ENCODE measurements at places on chromosomes 13 and 19.

GRCh38 chr19:29665826-29666577, 741 bp downstream of the PLEKHF1 start:
- DNase-seq: peak; percentile 38

DNA sequence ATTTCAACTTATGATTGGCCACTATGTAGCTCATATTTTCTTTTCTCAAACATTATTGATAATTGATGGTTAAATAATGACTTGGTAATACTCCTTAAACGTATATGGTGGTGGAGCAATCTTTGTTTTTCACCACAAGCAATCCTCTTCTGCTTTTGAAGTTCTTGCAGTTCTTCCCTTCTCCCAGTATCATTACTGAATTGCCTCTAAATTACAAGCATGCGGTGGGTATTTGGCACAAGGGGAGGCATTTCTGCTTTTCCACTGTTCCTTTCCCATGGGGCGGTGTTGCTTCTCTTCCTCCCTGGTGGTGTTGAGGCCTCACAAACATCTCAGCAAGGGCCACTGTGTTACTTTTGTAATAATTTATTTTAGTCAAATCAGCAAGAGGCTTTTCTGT, 234.4 kb upstream of the RXFP2 start:
- no peak for DNase-seq

DNA sequence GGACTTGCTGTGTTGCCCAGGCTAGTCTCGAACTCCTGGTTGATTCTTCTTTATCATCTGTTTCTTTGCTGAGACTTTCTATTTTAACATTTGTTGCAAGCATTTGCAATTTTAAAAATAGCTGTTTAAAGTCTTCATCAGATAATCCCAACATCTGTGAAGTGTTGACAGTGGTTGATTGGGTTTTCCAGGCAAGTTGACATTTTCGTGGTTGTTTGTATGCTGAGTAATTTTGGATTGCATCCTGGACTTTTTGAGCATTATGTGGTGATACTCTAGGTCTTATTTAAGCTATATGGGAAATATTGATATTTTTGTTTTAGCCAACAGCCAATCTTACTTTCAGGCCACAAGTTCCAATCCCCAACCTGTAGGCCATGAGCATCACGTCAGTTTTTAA, 25.1 kb downstream of the AP1M1 start:
- no peak for DNase-seq

GRCh38 chr13:25630329-25630900, 258.6 kb downstream of the ATP8A2 start:
- no peak for DNase-seq

DNA sequence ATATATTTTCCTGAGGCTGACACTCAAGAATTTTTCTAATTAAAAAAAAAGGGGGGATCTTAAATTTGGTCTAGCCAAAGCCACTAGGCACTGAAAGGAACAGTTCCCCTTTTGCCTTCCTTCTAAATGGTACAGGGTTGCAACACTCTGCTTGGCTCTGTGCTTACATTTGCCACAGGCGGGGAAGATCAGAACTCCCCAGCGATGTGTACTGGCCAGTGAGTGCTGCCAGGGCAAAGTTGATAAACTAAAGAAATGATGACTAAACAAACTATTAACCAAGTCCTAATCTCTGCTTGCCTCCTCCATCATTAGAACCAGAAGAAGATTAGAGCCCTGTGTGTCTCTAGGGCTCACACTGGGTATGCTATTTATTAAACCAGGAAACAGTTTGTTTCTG, 75.3 kb upstream of the SCEL start:
- DNase-seq: no peak

DNA sequence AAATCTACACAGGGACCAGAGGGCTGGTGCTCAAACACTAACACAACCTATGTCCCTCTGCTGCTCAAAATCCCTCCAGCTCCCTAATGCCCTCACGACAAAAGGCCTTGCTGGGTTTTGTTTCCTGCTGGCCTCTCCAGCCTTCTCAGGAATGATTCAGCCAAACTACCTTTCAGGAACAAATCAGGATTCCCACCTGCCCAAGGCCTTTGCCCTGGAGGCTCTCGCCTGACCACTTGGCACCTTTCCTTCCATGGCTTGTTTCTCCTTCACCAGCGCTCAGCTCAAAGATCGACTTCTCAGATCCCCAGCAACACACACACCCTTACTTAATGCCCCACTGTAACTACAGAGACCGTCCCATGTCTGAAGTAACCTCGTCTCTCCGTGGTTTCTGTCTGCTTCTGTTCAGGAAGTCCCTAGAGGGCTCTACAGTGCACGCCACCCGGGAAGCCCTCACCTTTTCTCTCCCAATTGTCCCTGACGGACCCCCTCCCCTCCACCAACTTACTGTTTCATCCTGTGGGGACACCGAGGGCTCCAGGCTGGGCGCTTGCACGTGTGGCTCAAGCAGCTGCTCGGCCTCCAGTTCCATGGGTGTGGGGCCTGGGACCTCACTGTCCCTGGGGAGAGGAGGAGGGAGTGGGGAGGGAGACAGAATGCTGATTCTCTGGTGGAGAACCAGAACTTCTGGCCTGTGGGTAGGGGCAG, 3.2 kb upstream of the SIX5 start:
- no peak for DNase-seq

GRCh38 chr13:41919031-41919740, 41.7 kb downstream of the VWA8 start:
- DNase-seq: no peak

DNA sequence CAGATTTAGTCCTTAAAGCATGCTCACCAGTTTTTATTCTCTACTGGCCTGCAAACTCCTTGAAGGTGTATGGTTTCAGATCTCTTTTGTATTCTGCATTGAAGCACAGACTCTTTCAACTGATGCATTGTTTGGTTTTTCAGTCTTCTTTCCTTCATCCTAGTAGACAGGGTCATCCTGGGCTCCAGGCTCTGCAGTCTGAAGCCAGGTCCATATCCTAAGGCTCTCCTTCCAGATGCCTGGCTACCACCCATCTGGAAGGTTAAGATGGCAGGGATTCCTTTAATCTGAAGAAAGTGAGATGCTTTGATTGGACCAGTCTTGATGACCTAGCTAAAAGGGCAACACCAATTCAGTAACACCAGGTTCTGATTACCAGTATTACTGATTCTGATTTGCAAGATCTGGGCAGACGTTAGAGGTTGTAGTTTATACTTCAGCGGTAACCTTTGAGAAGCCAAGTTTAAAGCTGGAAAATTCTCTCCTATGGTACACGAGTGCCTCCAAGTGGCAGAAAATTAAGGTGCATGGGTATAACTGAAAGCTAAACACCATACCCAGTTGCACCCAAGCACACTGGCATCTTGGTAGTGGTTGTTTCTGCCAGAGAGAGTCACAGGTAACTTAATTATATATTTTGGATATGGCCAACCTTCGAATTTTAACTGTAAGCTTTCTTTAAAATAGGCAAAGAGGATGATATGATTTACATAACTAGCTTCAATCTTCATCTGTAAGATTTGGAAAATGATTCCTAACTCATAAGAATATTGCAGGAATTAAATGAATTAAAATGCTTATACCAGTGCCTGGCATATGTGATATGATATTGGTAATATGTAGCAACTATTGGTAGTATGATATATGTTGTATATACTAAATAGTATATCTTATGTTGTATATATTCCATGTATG, 1651.9 kb upstream of the MIR17HG start:
- peak; percentile 20 for DNase-seq

DNA sequence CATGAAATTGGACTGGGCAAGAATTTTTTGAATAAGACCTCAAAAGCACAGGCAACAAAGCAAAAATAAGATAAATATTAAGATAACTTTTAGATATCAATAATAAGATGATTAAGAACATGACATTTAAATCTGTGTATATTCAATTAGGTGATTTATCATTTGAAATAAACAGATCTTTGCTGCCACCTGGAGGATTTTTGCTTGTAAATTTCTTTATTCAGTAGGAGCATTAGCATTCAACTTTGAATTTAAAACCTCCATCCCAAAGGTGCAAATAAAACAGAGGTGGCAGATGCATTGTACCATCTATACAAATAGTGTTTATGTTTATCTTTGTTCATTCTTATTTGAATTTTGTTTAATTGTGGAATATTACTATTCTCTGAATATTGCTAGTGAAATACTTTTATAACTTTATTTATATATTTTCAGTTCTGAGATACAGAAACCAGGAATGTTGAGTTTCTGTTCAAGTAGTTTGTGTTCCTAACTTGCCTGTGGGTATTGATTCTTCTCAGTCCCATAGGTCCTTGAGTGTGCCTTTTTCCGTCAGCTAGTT, 20.9 kb downstream of the COG6 start:
- DNase-seq: peak; percentile 88

GRCh38 chr19:17947815-17948513, 15.1 kb downstream of the CCDC124 start:
- DNase-seq: peak; percentile 94

DNA sequence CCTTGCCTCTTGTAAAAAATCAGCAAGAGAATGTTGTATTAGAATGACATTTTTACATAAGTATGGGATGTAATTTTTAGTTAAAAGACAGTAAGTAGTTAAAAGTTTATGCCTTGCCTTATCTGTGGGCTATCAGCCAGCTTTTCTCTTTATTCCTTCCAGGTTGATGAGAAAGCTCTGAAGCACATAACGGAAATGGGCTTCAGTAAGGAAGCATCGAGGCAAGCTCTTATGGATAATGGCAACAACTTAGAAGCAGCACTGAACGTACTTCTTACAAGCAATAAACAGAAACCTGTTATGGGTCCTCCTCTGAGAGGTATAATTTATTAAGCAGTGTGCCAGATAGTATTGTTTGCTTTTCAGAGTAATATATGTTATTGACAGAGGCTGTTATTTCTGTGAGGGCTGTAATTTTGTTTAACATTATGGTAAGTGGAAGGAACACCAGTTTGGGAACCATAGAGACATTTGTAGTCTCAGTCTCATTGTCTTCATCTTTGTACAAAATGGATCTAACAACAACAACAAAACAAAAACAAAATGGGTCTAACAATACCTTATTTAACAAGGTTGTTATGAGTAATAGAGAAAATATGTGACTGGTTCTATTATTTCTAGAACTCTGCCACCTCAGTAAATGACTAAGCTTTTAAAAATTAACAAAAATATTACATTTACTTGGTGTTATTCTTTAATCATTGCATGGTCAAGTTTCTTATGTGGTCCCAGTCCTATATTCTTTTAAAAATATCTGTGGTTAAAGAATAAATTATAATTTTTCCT, 112.8 kb downstream of the TDRD3 start:
- no peak for DNase-seq

- DNase-seq: no peak
Observed at GRCh38 chr13:39410096-39410901, 192.7 kb downstream of the LHFPL6 start.

DNA sequence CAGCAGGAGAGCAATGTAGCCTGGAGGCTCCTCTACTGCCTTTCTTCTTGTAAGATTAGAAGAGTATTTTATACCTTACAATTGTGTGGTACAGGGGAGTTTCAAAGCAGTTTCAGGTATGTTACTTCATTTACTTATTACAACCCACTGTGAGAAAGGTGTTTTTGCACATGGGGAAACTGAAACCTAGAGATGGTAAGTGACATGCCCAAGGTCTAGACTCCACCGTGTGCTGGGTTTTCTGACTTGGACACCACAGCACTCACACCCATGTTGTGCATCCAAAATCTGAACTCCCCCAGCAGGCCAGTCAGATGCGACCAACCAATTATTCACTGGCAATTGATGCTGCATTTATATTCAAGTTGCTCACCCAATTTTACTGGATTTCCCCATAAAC, 22.8 kb downstream of the ERICH6B start:
- DNase-seq: no peak

DNA sequence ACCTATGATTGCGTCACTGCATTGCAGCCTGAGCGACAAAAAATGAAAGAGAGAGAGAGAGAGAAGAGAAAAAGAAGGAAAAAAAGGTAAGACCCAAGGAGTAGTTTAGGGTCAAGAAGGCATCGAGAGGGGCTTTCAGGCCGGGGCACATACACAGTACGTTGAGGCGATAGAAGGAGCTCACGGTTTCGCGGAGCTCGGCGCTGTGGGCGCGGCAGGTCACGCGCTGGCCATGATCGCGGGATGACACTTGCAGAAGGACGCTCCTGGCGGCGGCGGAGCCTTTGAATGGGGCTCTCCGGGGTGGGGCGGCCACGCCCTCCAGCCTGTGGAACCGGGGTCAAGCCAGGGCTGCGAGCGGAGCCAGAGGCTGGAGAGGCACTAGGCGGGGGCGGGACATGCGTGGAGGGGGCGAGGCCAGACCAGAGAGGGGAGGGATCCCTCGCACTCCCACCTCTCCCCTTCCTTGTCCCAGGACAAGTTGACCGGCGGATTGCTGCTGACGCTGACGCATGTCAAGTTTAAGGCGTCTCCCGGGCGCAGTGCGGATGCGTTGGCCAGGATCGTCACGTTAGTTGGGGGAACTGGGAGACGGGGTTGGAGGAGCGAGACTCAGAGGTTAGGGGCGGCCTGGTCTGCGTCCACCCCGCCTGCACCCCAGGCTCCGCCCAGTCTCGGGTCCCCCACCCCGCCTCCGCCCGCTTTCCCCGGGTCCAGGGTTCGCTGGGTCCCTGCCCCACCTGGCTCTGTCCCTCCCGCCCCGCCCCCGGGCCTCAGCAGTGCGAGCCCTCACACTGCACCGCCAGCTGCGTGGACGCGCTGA, 6.9 kb downstream of the NPHS1 start:
- DNase-seq: no peak

DNA sequence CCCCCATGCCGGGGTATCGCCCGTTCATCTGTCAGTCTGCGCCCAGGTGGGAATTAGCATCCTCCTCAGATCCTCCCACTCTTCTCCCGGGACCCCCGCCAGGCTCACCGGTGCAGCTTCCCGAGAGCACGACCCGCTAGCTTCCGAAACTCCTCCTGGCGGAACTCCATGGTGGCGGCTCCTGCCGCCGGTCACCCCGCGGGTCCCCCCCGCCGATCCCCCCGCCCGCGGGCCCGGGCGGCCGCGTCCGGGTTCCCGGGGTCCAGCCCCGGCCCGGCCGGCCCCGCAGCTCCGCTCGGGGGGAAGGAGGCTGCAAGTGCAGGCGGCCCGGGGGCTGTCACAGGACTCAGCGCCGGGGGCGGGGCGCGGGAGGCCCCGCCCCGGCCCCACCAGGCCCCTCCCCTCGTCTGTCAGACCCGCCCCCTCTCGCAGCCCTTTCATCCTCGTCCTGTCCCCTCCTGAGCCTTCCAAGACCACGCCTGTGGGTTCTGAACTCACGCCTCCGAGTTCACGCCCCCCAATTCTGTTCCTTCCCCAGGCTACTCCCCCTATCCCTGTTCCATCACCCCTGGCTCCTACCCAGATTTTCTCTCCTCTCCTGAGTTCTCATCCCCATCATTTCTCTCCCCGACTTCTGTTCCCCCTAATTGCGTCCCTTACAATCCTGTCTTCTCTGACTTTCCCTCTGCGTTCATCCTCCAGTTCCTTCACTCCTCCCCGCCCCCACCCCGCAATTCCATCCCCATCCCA, at the start of gene SLC17A7:
SLC17A7 (minus strand) TSS at position 318 of the 750 bp plus-strand sequence; CDS start at position 170, 148 bp downstream.
- DNase-seq: no peak

DNA sequence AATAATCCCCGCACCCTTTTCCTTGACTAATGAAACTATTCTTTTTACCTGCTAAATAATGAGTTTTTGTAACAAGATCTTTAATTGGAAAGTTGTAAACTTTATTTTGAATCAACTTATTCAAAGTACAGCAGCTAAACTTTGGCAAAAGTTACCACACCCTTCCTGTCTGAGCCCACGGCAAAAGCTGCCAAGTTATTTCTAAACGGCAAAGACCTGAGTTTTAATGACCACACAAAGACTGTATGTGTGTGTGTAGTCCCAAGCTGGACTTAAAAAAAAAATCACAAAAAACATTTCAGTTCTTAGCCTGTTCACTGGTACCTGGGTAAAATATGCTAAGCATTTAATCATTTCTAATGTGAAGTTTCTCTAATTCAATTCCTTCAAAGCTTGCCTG, 60.7 kb downstream of the ZAR1L start:
- DNase-seq: no peak

- no peak for DNase-seq
Observed at GRCh38 chr19:46737298-46737654, 8.6 kb upstream of the FKRP start.

- DNase-seq: no peak
Observed at GRCh38 chr19:48812094-48812929, 1.5 kb upstream of the BCAT2 start.
